NCI-H345 (cell line): ENCODE measurements at places on chromosomes 11 and 22.

- no peak for DNase-seq
Measured at GRCh38 chr11:125223901-125224361, 59.4 kb downstream of the PKNOX2 start.

- peak; percentile 5 for DNase-seq
Measured at GRCh38 chr11:40306938-40307548, 1152.4 kb downstream of the LRRC4C start.

- no peak for DNase-seq
Measured at GRCh38 chr22:32646476-32646875, 155.0 kb upstream of the TIMP3 start.

DNA sequence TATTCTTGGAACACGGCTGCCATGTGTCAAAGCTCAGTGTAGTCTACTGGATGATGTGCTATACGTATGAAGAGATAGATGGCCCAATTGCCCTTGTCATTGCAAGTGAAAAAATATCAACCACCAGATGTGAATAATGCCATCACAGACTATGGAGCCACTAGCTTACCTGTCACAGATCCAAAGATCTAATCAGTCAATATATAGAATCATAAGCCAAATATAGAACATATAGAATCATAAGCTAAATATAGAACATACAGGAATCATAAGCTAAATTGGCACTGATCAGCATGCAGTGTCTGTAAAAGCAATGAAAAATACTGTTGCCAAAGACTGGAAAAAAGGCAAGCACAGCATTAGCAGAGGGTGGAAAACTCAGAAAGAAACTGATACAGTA, 1656.9 kb upstream of the RAG2 start:
- DNase-seq = no peak

DNA sequence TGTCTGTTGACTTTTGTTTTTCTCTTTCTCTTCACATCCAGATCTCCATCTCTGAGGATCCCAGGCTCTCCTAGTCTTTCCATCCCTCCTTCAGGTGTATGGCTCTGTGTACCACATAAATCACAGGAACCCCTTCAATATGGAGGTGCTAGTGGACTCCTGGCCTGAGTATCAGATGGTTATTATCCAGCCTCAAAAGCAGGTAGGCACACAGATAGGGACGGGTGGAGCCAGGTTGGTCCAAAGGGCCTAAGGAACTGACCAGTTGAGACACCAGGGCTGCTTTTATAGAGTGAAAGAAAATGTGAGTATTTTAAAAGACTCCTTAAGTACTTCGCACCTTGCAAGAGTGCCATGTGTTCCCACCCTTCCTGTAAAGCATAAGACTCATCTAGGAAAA, 39.9 kb downstream of the GLYATL1 start:
- DNase-seq = no peak

GRCh38 chr11:8631395-8632118, 37.5 kb upstream of the STK33 start:
- DNase-seq = no peak

- DNase-seq = no peak
Measured at GRCh38 chr22:25884121-25884520, 142.1 kb downstream of the MYO18B start.

DNA sequence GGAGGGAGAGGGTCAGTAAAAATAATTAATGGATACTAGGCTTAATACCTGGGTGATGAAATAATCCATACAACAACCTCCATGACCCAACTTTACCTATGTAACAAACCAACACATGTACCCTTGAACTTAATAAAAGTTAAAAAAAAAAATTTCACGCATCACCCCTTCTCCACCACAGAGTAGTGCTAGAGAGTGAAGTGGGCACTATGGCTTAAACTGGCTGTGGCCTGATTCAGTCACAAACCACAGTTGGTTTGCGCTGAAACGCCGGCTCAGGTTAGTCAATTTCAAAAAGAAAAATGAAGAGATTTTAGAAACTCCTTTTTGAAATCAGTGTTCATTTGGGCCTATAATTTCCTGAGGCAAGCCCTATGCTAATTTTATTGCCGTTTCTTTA, 144.3 kb downstream of the TRPC6 start:
- no peak for DNase-seq

DNA sequence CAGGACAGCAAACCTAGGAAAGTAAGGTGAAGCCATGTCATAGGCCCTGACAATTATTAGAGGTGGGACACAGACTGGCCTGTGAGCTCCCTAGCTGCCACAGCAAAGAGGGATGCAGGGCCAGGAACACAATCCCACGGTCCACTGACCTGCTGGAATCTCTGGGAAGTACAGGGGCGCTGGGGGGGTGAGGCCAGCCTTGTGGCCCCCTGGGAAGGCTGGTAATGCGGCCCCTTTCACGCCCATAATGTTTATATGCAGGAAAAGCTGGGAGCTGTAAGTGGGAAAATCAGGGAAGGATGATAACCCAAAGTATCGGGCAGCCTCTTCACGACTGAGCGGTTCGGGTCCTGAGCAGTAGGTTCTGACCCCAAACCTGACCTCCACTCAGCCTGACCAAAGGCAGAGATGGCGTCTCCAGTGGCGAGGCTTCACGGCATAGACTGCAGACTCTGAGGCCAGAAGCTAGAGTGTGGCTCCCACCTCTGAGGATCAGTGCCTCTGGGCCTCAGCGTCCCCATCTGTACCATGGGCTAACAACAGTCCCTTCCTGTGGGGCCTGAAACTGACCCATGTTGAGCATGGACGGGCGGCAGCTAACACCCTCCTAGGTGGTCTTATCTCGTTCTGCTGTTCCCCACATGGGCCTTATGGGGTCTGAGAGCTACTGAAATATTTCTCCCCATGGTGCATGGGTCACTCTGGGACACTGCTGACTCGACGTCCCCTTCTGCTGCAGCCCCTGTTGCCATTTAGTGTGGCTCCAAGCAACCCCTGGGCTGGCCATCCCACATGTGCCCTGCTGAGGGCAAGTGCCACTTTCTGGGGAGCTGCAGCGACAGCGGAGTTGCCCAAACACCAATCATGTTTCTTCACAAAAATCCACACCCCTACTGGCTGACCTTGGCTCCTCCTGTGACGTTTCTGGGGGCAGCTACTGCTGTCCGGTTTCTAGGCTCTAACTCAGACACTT, 101.8 kb downstream of the PHF21B start:
- no peak for DNase-seq

DNA sequence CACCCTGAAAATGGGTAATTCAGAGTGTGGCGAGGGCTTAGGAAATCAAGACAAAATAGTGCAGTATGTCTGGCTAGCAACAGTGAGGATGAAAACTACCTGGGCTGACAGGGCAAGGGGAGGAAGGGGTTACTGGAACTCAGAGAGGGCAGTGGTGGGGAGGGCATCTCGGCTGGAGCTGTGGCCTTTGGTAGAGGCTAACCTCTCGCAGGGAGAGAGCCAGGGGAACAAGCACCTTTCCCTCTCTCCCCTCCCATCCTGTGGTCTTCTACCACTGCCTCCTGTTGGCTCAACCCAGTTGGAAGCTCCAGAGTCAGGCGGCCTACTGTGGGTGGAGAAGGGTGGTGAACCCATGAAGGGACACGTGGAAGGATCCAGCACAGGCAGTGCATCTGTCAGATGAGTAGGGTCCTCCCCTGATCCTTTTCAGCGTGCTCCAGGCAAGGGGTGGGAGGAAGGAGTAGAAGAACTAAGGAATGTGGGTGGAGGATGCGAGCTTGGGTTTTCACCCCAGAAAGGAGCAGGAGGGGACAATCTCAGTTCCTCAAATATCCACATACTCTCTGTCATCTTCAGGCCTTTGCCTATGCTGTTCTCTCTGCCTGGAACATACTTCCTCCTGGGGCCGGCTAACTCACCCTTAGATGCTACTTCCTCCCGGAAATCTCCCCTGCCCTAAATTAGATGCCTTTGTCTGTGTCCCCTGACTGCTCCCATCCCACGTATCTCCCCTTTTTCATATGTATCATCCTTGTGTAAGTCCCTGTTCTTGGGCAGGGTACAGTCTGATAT, 6.2 kb upstream of the KCNE3 start:
- no peak for DNase-seq

DNA sequence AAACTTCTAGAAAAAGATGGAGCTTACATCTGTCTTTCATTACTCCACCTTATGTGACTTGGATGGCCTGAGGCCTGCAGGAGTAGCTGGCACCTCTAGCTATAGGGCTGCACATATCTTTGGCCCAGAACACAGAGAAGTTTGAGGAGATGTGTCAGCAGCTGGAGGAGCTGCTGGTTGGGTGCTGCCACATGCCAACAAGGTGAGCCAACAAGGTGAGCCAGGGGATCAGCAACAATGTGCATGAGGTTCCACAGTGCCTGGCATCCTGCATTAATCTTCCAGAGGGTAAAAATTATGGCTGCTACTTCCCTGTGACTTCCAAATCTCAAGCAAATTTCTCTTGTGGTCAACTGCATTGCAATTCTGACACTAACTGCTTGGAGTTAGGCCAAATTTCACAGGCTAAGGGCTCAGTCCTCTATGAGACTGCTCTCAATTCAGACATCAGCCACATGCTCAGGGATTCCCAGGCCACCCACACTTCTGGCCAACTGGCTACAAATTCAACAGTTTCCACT, 16.0 kb downstream of the RBM7 start:
- no peak for DNase-seq
